ENCODE measurements at places on chromosomes 3 and 15. TPM values are rescaled to one million over a fixed set of nuclear protein-coding genes. Genes with fewer than 3 reads are reported as not detected.

GRCh38 chr15:74816624-74817369 is 4.2 kb downstream of the LMAN1L start:
- no peak for DNase-seq

GRCh38 chr15:84797212-84797611 is 19.9 kb upstream of the ALPK3 start:
- DNase-seq = no peak

- no peak for DNase-seq
Measured at GRCh38 chr15:100039994-100040393, 301.8 kb downstream of the ADAMTS17 start.

The TGM5 gene
- not detected for polyA plus RNA-seq

The ATP13A3 gene
- polyA plus RNA-seq = 9.8 TPM

The STXBP5L gene
- not detected for polyA plus RNA-seq

- DNase-seq = no peak
Measured at GRCh38 chr15:32721596-32721995, 3.8 kb downstream of the GREM1 start.

DNA sequence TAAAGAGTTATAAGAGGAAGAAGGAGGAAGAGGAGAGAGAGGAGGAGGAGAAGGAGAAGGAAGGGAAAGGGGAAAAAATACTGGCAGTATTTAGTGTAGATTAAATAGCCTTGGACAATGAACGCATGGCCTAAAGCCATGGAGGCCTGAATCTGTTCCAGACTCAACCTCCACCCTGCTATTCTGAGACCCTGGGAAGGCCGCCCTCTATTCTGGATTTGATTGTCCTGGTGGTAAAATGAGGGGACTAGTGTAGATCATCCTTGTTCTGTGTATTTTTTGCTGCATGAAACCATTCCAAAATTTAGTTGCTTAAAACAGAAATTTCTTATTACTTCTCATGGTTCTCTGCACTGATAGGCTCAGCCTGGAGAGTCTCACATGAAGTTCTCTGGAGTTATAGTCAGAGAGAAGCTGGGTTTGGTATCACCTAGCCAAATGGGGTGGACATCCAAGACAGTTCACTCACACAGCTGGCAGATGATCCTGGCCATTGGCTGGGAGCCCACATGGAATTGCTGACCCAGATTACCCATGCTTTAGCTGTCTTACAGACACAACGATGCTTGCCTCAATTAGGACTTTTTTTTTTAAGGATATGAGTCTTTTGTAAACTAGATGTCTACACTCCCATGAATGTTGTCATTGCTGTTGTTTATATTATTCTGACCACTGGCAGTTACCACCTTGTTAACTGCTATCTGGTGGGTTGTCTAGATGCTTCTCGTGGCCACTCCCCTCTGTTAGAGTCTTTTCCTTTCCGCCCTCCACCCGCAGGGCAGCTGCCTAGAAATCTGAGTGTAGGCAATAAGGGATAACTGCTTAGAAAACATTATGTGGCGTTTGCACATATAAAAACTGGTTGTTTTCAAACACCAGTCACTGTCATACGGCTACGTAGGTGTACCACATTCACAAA is 149.9 kb downstream of the SST start:
- no peak for DNase-seq

DNA sequence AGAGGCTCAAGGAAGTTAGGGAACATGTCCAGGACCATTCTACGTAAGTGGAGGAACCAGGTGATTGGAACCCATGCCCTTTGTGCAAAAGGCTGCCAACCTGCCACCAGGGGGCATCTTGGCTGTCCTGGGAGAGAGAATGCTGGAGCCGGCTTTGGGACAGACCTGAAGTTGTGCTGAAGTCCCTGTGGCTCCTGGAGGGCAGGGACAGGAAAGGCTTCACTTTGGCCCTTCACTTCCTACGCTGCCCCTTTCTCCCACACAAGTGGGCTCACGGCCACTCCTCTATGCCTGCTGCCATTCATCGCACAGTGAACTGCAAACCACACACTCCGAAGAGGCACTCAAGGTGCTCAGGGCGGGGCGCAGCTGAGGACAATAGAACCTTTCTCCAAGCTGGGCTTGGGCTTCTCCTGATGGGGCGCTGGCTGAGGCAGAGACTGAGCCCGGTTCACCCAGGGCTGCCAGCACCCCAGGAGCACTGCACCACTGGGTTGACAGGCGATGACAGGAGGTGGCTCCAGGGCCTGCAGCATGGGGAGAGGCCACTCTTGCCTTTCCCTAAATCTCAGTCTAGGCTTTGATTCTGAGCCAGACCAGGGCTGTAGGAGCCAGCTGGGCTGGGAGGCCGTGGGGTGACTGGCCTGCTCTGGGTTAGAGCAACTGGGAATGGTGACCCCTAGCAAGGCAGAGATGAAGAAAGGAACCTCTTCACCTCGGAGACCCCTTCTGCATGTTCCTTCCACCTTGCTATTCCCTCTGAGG is 8.4 kb downstream of the SHF start:
- DNase-seq = no peak

- no peak for DNase-seq
Measured at GRCh38 chr3:182814419-182815062, 21.2 kb downstream of the ATP11B start.

- DNase-seq = no peak
Measured at GRCh38 chr3:16137044-16137443, 37.4 kb upstream of the GALNT15 start.

DNA sequence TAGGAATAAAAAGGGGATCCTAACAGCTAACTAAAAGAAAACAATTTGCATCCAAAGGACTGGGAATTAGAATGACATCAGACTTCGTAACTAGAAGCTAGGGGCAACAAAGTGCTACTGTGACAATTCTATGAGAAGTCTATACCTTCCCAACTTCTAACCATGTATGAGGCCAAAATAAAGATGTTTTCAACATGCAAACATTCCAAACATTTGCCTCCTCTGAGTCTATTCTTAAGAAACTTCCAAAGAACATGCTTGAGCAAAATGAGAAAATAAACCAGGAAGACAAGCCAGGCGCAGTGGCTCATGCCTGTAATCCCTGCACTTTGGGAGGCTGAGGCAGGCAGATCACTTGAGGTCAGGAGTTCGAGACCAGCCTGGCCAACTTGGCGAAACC is 13.1 kb upstream of the RNF7 start:
- no peak for DNase-seq

The SLC12A1 gene
- not detected for polyA plus RNA-seq

Measured in foreskin keratinocyte (primary cell).